ENCODE measurements at places on chromosomes 7 and 10.

GRCh38 chr10:31083765-31084184 is 52.1 kb upstream of the ZNF438 start:
- DNase-seq, result no peak

DNA sequence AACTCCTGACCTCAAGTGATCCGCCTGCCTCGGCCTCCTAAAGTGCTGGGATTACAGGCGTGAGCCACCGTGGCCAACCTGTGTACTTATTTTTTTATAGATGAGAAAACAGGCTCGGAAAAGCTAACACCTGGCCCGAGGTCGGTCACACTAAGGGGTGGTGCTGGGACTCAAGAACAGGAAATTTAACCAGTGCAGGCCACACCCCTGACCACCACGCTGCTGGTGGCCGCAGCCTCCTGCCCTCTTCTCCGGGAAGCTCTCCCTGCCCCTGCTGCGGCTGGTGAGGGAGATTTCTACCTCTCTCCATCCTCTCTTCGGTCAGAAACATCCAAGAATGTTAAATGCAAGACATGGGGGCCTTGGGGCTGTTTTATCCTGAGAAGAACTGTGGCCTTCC is 63.2 kb downstream of the TNRC18 start:
- no peak for DNase-seq

GRCh38 chr7:101858437-101859385 is 41.3 kb downstream of the CUX1 start:
- DNase-seq, result no peak

DNA sequence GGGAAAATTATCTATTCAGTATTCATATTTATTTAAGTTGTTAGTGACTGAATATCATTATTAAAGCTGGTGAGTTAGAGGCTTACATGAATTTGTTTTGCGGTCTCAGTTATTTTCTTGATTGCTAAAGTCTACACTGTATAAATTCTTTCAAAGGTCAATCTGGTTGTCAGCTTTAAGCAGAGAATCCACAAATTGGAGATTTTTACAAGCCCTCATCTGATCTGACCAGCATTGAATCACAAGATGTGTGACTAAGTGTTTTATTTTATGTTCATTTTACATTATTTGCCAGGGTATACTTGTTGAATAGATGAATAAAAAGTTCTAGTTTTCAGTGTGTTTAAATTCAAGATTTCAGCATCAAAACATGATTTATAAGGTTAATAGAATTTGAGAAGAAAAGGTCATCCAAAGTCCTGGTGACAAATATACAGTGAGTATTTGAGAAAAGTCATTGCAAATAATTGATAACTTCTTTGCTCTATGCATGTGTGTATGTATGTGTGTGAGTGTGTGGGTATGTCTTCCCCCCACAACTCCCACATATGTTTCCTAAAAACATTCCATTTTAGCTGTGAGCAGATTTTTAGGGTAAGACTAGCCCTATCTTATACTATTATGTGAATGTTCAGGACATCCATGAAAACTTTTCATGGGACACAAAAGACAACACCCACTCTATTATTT is 4.4 kb downstream of the SEMA3A start:
- no peak for DNase-seq

GRCh38 chr10:61389887-61390286 is 63.3 kb downstream of the TMEM26 start:
- DNase-seq, result no peak

- DNase-seq, result peak; percentile 45
Observed at GRCh38 chr10:102632394-102633111, 11.7 kb upstream of the TRIM8 start.

DNA sequence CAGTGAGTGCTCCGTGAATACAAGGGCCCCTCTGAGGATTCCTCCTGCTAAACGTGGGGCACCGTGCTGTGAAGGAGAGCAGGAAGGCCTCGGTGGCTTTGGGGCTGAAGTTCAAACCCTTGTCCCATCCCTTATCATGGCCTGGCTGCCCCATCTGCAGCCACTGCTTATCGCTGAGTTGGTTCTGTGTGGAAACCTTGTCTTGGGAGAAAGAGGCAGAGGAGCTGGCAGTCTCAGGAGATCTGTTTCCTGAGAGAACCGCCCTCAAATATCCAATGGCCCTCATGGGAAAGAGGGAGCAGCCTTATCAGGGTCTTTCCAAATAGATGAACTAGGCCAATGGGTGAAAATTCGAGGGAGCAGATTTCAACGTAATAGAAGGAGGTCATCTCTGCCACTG is 52.0 kb upstream of the NRF1 start:
- DNase-seq, result no peak

- no peak for DNase-seq
Observed at GRCh38 chr7:2610898-2611297, 20.9 kb upstream of the TTYH3 start.

DNA sequence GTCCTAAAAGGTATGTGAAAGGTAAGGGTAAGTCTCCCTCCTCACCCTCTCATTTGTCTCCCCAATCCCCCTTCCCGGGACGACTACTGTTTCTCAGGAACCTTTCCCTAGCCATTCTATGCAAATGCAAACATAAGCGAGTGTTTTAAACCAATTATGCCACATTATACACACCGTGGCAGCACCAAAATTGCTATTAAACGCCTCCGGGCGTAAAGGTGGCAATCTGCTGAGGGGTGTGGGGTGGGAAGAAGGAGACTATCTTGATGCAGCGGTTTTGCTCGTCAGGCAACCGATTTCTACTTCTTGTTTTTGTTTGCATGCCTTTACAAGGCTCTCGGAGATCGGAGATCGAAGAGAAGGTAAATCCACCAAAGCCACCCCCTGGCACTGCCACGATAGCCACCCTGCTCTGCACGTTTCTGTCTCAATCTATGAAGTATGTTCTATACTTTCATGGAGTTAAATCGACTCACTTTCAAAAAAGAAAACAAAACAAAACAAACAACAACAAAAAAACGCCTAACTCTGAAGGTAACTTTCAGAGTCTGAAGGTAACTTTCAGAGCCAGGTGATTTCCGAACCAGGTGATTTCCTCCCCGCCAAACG is 46.0 kb upstream of the CDK1 start:
- no peak for DNase-seq

GRCh38 chr10:112842832-112843360 is 107.2 kb upstream of the TCF7L2 start:
- no peak for DNase-seq

- no peak for DNase-seq
Observed at GRCh38 chr10:124946945-124947344, 5.0 kb downstream of the ZRANB1 start.

- DNase-seq, result no peak
Observed at GRCh38 chr7:101862280-101863220, 45.1 kb downstream of the CUX1 start.

GRCh38 chr7:133887459-133887858 is 239.7 kb upstream of the LRGUK start:
- no peak for DNase-seq

DNA sequence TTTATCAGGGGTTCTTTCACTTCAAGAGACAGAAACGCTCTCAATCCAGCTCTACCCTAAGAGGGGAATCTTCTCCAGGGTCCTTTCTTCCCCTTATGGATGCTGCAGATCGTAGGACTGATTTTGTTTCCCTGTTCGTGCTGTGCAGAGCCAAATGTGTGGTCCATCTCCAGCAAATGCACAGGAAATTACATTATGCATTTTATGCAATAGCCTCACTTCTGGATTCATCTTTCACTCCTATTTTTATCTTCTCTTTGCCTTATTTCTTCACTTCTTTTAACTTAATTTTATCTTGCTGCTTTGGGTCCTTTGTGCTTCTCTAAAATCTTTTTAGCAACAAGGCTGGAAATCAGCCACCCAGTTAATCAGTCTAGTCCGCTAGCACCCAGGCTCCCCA is 184.5 kb upstream of the INHBA start:
- DNase-seq, result no peak

GRCh38 chr7:25775999-25776743 is 375.8 kb upstream of the NFE2L3 start:
- no peak for DNase-seq

DNA sequence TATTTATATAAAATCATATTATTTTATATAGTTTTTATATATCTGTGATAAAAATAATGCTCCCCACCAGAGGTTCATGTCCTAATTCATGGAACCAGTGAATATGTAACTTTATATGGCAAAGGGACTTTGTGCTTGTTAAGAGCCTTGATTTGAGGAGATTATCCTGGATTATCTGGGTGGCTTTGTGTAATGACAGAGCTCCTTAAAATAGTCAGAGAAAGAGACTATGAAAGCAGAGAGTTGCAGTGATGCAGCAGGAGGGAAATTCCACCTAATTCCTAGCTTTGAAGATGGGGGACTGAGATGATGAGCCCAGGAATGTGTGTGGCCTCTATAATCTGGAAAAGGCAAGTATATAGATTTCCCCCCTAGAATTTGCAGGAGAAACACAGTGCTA is 1034.2 kb upstream of the C7orf33 start:
- DNase-seq, result no peak

- DNase-seq, result no peak
Observed at GRCh38 chr10:22243321-22243720, 25.5 kb upstream of the EBLN1 start.

DNA sequence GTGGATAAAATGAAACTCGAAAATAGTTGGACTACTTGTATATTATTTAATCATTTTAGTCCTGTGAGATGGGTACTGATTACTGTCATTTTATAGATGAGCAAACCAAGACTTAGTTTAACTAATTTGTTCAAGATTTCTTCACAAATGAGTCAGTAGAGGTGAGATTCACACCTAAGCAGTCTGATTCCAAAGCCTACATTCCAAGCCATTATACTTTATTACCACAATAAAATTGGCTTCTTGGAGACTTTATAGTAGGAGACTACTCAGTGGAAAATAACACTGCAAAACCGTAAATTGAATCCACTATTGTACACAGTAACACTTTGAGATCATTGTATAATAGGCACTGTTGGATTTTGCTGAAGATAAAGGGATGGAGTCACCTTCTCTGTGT is 2.2 kb downstream of the PHTF2 start:
- DNase-seq, result no peak

- DNase-seq, result no peak
Observed at GRCh38 chr7:140416560-140416959, 12.7 kb downstream of the RAB19 start.

GRCh38 chr7:150444674-150445365 is 5.6 kb upstream of the GIMAP8 start:
- DNase-seq, result no peak

DNA sequence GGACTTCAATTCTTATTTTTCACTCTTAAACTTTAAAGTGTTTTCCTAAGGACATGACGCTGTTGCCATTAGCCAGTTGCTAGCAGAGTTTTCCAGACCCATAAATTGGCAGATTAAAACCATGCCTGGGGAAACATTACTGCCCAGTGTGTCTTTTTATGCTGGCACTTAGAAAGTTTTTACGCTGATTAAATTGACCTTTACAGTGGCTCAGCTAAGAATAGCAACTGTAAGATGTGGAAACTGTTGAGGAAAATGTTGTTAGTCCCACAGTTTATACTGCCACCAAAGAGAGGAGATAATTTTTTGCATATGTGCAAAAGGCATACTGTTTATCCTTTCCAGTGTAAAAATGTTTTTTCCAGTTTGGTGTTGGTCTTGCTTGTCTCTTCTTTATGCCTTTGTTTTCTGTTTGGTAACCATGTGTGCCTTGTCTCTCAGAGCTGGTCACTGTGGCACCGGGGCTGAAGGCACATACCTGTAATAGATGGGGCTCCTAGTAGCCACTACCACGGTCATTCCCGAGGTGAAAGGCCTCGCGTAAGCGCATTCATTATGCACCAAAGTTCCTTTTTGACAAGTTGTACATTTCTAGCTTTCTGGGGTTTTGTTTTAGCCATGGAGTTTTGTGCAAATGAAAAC is 45.3 kb downstream of the CYP17A1 start:
- no peak for DNase-seq

DNA sequence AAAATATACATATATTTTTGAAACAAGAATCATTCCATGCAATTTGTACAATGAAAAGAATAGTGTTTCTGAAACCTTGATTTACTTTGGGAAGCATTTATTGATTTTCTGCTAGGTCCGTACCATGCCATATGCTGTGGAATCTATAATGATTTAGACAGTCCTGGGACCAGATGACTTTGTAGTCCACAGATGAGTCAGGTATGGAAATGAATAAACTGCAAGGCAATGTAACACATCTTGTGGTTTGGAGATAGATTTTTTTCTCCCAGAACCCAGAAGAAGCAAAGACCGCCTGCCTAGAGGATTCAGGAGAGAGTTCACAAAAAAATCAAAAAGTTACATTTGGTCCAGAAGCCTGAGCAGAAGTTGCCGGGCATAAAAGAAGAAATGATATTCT is 190.4 kb downstream of the GPR37 start:
- DNase-seq, result no peak

DNA sequence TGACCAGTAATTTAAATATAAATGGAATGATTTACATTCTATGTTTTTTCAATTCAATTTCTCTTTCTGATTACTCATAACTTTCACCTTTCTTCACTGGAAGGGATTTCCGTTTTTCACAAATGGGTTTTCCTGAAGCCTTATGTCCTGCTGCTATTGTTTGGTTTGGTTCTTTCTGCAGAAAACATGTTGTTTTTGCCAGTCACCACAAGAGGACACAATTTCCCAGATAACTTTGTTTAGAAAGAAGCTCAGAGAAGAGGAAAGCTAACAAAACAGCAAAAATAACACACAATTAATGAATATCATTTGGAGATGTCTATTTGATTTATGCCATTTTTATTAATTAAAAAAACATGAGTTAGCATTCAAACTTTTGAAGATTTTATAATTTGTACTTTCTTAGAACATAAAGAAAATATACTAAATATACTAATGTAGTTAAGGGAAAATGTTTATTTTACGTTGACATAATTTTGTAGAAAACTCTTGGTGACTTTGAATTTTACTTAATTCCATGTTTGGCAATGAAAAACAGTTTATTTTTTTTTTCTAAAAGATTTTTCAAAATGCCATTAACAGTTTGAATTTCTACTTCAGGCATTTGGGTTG is 4.6 kb upstream of the TWIST1 start:
- no peak for DNase-seq

DNA sequence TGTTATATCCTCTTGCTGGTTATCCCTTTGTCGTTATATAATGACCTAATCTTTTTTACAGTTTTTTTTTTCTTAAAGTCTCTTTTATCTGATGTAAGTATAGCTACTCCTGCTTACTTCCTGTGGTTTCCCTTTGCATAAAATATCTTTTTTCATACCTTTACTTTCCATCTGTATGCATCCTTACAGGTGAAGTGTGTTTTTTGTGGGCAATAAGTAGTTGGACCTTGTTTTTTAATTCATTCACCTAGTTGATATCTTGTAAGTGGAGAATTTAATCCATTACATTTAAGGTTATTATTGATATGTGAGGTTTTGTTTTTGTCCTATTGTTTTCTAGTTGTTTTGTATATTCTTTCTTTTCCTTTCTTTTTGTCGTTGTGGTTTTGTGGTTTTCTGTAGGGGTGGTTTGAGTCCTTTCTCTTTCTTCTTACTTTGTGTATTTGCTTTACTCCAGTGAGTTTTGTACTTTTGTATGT is 168.6 kb downstream of the MLLT10 start:
- no peak for DNase-seq

GRCh38 chr7:107312418-107312817 is 143.6 kb downstream of the HBP1 start:
- no peak for DNase-seq

GRCh38 chr7:21450941-21451340 is 23.1 kb downstream of the SP4 start:
- no peak for DNase-seq
